ENCODE measurements at places on chromosomes 13 and 19. TPM values are rescaled to one million over a fixed set of nuclear protein-coding genes. Genes with fewer than 3 reads are reported as not detected.

DNA sequence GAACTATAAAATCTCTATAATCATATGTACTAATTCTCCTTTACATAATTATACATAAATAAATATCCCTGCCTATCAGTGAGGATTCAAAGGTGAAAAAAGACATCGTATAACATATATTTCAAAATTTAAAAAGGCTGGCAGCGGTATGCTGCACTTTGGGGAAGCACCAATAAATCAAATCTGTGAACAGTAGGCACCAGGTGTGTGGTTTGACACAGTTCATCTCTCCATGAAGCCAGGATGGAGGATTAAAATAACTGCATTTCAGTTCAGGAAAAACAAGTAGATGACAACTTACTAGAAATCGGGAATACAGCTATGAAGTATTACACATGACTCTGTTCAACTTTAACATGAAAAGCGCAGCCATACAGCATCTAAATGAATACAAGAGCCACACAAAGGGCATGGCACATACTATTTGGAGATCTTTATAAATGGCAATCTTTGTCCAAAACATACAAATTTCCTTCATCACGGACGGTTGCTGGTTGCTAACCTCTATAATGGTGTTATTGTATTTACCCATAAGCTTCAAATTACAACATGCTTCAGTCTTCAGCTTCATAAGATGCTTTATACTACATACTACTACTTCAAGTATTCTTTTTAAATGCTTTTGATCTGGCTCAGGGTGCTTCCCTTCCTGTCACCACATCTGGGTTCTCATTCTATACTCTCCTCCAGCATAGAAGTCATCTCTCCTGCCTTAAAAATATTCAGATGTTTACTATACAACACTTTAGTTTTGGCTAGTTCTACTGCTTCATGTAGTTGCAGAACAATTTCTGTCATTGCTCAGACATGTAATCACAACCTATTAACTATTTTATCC lies 128.7 kb downstream of the KLF12 start:
- H3K36me3 ChIP-seq: no peaks in the 10 kb centered on the region
- no peaks in the 10 kb centered on the region for H3K27me3 ChIP-seq
- no peak for DNase-seq

GRCh38 chr19:8342684-8343482 lies at the start of gene KANK3:
TSS of gene KANK3 (minus strand) at chr19:8343262. CDS start at chr19:8337828, 5,434 bp downstream.
- H3K4me3 ChIP-seq: peak within 1 kb of the TSS; percentile 70
- H3K4me1 ChIP-seq: peaks cover 3% of the 10 kb centered on the region
- peak; percentile 87 for DNase-seq

- no peak for DNase-seq
- no peaks in the 10 kb centered on the region for H3K36me3 ChIP-seq
- H3K4me1 ChIP-seq: no peaks in the 10 kb centered on the region
- H3K27ac ChIP-seq: no peak overlapping the region
- no peak overlapping the region for H3K4me3 ChIP-seq
- H3K27me3 ChIP-seq: no peaks in the 10 kb centered on the region
These were observed 424.4 kb downstream of the FGF14 start for GRCh38 chr13:101977475-101977874.

GRCh38 chr13:98740131-98740530 lies 12.3 kb downstream of the SLC15A1 start:
- no peak for DNase-seq
- H3K27ac ChIP-seq: no peak overlapping the region
- no peak overlapping the region for H3K4me3 ChIP-seq
- no peaks in the 10 kb centered on the region for H3K27me3 ChIP-seq
- no peaks in the 10 kb centered on the region for H3K4me1 ChIP-seq

DNA sequence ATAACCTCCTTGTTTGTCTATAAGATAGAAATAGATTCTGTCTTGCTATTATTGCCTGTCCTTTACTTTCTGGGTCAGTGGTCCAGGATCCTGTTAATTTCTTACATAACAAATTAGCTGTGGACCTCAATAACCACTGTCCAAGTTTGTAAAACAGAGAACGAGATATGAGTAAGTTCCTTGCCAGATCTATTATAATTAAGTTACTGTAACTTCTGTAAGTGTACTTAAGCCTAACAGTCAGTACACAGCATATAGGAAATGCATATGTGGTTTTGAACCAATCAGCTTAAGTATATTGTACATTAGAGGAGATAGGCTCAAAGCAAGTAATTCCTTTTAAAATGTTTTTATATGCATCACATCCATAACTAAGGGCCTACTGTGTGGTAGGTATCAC lies 34.9 kb downstream of the HTR2A start:
- H3K27me3 ChIP-seq: peaks cover 4% of the 10 kb centered on the region
- peaks cover 4% of the 10 kb centered on the region for H3K4me1 ChIP-seq
- DNase-seq: no peak
- no peaks in the 10 kb centered on the region for H3K36me3 ChIP-seq
- no peak overlapping the region for H3K4me3 ChIP-seq

- peaks cover 8% of the 10 kb centered on the region for H3K4me1 ChIP-seq
- no peak overlapping the region for H3K27ac ChIP-seq
- peaks cover 18% of the 10 kb centered on the region for H3K27me3 ChIP-seq
- H3K36me3 ChIP-seq: no peaks in the 10 kb centered on the region
These were observed 49.1 kb downstream of the WASF3 start for GRCh38 chr13:26606631-26607030.

DNA sequence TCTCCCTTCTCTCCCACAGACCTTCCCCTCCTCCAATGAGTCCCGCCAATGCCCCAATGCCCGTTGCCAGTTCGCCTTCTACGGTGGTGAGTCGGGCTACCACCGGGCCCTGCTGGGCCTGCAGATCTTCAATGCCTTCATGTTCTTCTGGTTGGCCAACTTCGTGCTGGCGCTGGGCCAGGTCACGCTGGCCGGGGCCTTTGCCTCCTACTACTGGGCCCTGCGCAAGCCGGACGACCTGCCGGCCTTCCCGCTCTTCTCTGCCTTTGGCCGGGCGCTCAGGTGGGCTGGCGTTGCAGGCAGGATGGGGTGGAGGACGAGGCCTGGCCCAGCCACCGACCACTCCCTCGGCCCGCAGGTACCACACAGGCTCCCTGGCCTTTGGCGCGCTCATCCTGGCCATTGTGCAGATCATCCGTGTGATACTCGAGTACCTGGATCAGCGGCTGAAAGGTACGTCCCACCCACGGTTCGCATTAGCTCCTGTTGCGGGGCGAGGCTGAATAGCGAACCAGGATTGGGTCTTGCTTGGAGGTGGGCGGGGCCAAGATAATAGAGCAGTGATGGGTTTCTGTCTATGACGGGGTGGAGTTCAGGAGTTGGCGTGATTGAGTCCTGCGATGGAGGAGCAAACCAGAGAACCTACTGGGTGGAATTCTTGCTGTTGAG lies 11.1 kb downstream of the SLC44A2 start:
- no peak overlapping the region for H3K27ac ChIP-seq
- H3K27me3 ChIP-seq: no peaks in the 10 kb centered on the region
- DNase-seq: no peak
- H3K4me1 ChIP-seq: peaks cover 10% of the 10 kb centered on the region
- H3K4me3 ChIP-seq: no peak overlapping the region

- DNase-seq: no peak
- H3K27me3 ChIP-seq: no peaks in the 10 kb centered on the region
- no peak overlapping the region for H3K27ac ChIP-seq
- H3K4me3 ChIP-seq: no peak overlapping the region
- peaks cover 25% of the 10 kb centered on the region for H3K4me1 ChIP-seq
These were observed 36.3 kb downstream of the MICU2 start for GRCh38 chr13:21567714-21568113.

GRCh38 chr19:10621966-10622365 lies 3.4 kb upstream of the SLC44A2 start:
- peaks cover 11% of the 10 kb centered on the region for H3K36me3 ChIP-seq
- no peak for DNase-seq
- no peaks in the 10 kb centered on the region for H3K27me3 ChIP-seq
- peaks cover 21% of the 10 kb centered on the region for H3K4me1 ChIP-seq

GRCh38 chr19:10078329-10078728 lies 7.8 kb upstream of the SHFL start:
- DNase-seq: no peak
- H3K36me3 ChIP-seq: no peaks in the 10 kb centered on the region
- no peaks in the 10 kb centered on the region for H3K4me1 ChIP-seq
- no peak overlapping the region for H3K27ac ChIP-seq

DNA sequence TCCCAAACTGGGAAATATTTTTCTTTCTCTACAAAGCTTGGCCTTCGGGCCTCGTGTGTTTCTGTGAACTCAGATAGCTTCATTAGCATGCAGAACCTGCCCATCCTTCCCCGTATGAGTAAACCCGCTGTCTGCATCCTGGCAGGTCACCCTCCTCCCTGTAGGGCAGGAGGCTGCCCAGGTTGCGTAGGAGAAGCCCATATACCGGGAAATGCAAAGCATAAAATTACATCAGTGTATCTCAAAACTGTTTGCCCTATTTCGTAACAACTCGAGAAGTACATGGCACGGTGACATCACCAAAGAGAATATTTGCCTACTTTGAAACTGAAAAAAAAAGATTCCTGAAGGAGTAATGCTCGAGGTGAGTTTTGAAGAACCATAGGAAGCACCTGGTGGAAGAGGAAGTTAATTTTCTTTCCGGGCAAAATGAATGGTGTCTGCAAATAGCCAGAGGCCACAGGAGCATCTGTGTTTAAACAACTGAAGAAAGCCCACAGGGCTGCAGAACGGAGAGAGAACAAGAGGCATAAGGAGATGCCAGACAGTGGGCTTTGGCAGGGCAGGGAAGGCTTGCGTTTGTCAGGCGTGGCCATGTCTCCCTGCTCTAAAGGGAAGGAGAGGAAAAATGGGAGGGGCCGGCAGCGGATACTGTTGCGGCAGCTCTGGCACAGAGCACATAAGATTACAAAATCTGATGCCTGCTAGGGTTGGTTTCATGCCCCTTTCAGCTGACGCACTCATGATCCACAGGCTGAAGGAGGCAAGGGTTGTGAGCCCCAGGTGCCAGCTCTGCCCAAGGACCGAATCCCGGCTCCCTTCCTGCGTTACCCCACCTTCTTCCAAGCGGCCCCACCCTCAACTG lies 81.4 kb downstream of the IRS2 start:
- peaks cover 2% of the 10 kb centered on the region for H3K4me1 ChIP-seq
- peaks cover 26% of the 10 kb centered on the region for H3K27me3 ChIP-seq
- no peak overlapping the region for H3K27ac ChIP-seq
- DNase-seq: no peak
- no peak overlapping the region for H3K4me3 ChIP-seq

GRCh38 chr13:65613004-65613403 lies 1617.1 kb downstream of the PCDH9 start:
- H3K27ac ChIP-seq: no peak overlapping the region
- H3K27me3 ChIP-seq: no peaks in the 10 kb centered on the region
- DNase-seq: no peak
- no peaks in the 10 kb centered on the region for H3K4me1 ChIP-seq
- no peak overlapping the region for H3K4me3 ChIP-seq

DNA sequence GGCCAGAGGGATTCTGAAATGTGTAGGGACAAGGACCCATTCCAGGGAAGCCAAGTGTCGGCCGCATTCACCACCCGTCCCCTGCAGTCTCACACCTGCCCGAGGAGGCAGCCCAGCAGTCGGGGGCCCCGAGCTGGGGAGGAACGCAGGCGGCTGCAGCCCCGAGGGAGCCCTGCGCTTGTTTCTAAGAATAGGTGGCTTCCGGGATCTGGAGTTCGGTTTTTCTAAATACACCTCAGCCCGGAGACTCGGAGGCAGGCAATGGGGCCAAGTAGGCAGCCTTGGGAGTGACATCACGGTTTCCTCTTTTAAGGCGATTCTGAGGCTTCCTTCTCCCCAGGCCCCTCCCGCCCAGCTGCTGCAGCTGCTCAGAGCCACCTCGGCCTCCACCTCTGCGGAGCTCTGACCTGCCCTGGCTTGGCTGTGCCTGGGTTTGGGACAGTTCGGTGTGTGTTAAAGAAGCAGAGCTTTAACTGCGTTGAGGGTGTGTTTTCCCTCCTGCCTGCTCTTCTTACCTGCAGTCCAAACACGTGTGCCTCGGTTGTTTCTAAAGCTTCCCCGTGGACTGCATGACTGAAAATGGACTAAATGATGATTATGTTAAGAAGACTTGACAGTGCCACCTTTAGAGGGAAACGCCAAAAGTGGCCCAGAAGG lies 80.5 kb downstream of the COL4A2 start:
- no peaks in the 10 kb centered on the region for H3K4me1 ChIP-seq
- no peaks in the 10 kb centered on the region for H3K36me3 ChIP-seq
- H3K27me3 ChIP-seq: peaks cover 30% of the 10 kb centered on the region

GRCh38 chr13:99214232-99214631 lies 13.6 kb downstream of the UBAC2 start:
- peaks cover 61% of the 10 kb centered on the region for H3K4me1 ChIP-seq
- peak overlapping the region; percentile 93 for H3K27ac ChIP-seq
- H3K27me3 ChIP-seq: no peaks in the 10 kb centered on the region
- H3K36me3 ChIP-seq: peaks cover 46% of the 10 kb centered on the region

GRCh38 chr19:36528921-36529518 lies 949 bp upstream of the ZNF260 start:
- no peaks in the 10 kb centered on the region for H3K27me3 ChIP-seq
- no peak for DNase-seq
- peak overlapping the region; percentile 96 for H3K4me3 ChIP-seq
- H3K4me1 ChIP-seq: peaks cover 17% of the 10 kb centered on the region

BRSK1 gene
- 6.0 TPM for total RNA-seq

KLHL1 gene
- total RNA-seq: not detected

C19orf73 gene
- 1.7 TPM for total RNA-seq

All from activated T-helper 2 cell treated with anti-CD3 and anti-CD28 coated beads, Interferon-gamma antibody, Interleukin-2, Interleukin-4, amounts not matched to agents 10 μg/mL and 5 μg/mL and 100 μg/mL, durations not matched to agents 14 hours and 24 hours and 36 hours (primary cell).